HuH-7.5 (cell line): ENCODE measurements at places on chromosomes 1 and 21.

DNA sequence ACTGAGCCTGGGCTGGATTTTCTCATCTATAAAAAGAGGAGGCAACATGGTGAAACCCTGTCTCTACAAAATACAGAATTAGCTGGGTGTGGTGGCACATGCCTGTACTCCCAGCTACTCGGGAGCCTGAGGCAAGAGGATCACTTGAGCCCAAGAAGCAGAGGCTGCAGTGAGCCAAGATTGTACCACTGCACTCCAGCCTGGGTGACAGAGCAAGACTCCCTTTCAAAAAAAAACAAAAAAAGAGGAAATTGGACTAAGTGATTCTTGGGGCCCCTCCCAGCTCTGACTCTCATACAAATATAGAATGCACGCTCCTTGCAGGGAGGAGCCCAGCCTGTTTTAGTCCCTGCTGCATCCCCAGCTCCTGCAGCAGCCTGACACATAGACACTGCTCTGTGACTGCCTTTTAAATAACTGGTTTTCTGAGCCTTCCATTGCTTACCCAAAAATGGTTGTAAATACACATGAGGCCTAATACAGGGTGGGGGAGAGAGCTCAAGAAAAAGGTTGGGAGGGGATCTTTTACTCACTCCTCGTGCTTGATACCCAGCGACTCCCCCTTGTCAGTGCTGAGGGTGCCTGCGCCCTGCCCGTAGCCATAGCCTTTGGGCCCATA lies 17.2 kb downstream of the CSRP1 start:
- DNase-seq = no peak

GRCh38 chr21:32957545-32957944 lies 68.2 kb upstream of the OLIG2 start:
- DNase-seq = no peak

DNA sequence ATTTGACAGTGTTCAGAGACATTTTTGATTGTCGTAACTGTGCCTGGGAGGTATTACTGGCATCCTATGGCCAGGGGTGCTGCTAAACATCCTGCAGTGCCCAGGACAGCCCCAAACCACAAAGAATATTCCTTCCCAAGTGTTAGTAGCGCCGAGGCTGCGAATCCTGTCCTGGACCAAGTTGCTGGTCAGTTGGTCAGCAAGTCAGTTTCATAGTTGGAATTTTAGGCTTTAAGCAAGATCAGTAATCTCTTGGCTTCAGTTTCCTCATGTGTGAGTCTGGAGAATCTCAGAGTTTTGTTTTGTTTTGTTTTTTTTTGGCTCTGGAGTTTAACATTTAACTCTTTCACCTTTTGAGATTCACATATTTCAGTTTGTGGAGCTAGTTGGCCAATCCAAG lies 65.0 kb downstream of the MTR start:
- no peak for DNase-seq

- DNase-seq = no peak
Observed at GRCh38 chr1:14365301-14365988, 233.0 kb upstream of the KAZN start.

- no peak for DNase-seq
Observed at GRCh38 chr1:66552287-66552686, 18.3 kb downstream of the SGIP1 start.

- DNase-seq = no peak
Observed at GRCh38 chr1:225121095-225121494, 191.6 kb downstream of the DNAH14 start.

DNA sequence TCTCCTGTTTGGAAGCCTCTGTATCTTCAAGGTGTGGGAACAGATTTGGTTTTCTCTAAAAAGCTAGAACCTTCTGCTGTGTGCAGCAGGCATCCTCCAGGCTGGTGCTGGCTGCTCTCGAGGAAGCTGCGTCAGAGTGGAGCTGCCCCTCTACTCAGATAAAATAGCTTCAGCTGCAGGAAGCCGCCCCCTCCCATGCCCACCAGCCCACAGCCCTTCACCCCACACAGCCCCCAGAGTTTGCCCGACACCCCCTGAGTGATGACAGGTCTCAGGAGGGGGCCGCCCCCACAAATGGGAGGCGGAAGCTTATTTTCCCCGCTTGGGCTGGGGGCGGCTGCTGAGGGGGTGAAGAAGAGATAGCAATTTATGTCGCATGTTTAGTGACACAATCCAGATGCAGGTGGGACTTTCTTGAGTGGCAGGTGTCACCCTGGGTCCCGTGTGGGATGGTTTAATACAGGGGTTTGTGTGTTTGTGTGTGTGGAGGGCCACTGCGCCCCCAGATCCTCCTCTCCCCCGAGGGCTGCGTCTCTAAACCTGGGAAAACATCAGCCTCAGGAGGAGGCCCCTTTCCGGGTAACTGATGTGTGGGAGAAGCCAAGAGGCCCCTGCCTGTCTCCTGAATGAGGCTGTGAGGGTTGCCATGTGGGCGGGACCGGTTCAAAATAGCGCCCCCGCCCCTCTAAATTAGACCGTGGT lies 55.4 kb downstream of the STUM start:
- DNase-seq = no peak

GRCh38 chr1:55868026-55868425 lies 652.9 kb upstream of the USP24 start:
- DNase-seq = no peak

DNA sequence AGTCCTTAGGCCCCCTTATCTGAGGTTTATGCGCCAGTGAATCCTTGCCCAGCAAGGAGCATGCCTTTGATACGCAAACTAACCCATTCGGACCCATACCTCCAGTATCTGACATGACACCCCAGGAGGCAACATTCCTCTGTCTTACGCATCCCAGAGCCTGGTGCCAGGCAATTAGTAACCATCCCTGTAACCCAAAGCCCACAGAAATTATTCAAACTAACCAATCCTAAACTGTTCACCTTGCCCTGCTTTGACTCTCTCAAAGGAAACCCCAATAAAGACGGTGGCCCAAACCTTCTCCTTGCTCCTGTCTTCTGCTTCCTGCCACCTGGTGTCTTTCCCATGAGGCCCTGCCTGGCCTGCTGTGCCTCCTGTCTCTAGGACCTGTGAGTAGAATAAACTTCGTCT lies 36.4 kb downstream of the ZNF496 start:
- no peak for DNase-seq

DNA sequence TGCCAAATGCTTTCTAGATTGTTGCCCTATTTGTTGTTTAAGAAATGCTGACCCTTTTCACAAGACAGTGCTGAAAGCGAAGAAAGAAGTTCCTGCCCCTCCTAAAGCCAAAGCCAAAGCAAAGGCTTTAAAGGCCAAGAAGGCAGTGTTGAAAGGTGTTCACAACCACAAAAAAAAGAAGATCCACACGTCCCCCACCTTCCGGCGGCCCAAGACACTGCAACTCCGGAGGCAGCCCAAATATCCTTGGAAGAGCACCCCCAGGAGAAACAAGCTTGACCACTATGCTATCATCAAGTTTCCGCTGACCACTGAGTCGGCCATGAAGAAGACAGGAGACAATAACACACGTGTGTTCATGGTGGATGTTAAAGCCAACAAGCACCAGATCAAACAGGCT lies 55.7 kb downstream of the PSMG1 start:
- no peak for DNase-seq

- no peak for DNase-seq
Observed at GRCh38 chr1:115218034-115218405, 120.0 kb downstream of the NGF start.

DNA sequence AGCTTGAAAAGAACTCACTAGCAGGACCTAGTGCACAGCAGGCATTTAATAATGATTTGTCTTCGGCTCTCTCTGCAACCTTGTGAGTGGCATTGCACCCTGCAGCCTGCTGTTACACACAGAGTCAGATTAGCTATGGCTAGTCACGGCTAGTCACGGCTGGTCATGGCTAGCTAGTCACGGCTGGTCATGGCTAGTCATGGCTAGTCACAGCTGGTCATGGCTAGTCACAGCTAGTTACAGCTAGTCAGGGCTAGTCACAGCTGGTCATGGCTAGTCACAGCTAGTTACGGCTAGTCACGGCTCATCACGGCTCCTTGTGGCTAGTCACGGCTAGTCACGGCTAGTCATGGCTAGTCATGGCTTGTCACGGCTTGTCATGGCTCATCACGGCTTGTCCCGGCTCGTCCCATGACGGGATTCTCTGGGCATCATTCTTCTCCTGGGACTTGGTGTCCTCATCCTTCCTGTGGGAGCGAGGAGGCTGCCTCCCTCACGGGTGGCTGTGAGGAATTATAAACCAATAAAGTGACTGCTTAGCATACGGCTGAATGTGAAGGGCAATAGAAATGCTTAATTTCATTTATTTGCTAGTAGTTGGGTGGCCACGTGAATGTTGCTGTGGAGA lies 12.5 kb upstream of the KIF26B start:
- no peak for DNase-seq

DNA sequence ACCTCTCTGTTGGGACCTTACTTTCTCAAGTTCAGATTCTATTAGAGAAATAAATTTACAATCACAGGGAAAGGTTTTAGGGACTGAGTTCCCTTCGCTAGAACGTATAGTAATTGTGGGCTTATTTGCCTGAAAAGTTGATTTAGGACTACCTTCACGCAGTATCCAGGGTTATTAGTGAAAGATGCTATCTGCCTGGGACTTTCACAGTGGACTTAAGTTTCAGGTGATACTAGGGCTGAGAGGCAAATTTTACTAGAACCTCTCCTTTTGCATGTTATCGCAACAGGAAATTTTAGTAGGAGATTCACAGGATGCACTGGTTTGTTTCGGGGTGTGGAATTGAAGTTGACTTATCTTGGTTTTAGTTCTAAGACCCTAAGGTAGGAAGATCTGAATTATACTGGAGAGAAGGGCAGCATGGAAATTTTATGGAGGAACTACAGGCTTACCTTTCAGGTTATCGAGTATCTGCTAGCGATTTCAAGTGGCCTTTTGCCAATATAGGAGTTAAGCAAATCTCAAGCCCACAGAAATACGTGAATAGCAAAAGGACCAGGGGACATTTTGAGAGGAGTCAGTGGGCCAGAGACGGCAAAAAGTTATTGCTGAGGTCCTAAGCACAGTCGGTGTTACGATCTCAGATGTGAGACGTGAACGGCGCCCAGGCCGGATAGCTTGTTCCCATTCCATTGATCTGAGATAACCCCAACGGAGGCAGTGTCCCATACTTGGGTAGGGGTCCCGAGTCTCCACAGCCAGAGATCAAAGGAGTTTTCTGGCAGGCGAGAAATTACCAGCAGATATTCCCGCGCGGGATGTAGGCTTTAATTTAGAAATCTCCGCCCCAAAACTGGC lies 723 bp upstream of the GNAI3 start:
- DNase-seq = no peak

DNA sequence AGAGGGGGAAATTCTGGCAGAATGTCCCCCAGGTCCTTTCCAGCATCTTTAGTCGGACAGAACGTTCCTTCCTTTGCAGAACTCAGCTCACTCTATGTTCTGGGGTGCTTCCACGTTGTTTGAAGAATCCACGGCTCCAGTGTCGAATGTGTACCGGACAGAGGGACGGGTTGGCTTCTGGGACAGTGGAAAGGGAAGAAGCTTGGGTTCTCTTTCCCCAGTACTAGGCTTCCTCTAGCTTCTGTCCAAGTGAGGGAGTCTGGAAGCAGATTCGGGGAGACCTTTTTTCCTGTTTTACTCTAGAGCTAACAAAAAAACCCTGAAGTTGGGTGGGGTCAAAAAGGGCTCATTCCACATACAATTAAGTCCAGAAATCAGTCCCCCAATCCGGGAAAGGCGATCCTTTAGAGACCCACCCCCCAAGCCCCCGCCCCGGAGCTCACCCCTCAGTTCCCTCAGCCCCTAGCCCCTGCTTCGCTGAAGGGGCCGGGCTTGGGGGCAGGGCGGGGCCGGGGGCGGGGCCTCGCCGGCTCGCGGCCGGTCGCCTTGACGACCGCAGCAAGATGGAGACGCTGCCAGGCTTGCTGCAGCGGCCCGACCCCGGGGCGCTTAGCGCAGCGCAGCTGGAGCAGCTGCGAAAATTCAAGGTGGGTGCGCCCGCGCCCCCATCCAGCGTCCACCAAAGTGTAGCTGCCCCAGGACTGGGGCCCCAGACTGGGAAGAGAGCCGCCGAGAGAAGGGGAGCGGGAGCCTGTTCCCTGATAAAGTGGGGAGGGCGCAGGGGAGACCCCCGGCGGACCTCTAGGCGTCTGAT lies at the start of gene RIIAD1:
Gene RIIAD1, plus strand, starts transcription at position 549 of the 814 bp plus-strand sequence. Its CDS starts 15 bp downstream, at position 564.
- DNase-seq = peak; percentile 62

DNA sequence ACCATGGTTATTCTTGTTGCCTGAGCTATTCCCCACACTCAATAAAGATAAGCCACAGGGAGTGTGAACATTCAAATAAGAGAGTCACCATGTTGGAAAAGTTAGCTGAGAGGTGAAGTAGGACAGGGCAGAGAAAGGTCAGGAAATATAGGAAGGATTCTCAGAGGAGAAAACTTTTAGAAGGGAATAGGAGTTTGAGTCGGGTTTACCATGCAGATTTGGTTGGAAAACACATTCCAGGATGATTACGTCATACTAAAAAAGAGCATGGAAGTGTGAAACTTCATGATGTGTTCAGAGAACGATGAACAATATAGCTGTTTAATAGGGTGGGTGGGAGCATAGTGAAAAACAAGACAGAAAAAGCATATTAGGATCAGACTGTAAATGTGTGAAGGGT lies 1125.3 kb upstream of the ADGRL2 start:
- no peak for DNase-seq

- no peak for DNase-seq
Observed at GRCh38 chr1:237873487-237874211, 17.1 kb downstream of the ZP4 start.

DNA sequence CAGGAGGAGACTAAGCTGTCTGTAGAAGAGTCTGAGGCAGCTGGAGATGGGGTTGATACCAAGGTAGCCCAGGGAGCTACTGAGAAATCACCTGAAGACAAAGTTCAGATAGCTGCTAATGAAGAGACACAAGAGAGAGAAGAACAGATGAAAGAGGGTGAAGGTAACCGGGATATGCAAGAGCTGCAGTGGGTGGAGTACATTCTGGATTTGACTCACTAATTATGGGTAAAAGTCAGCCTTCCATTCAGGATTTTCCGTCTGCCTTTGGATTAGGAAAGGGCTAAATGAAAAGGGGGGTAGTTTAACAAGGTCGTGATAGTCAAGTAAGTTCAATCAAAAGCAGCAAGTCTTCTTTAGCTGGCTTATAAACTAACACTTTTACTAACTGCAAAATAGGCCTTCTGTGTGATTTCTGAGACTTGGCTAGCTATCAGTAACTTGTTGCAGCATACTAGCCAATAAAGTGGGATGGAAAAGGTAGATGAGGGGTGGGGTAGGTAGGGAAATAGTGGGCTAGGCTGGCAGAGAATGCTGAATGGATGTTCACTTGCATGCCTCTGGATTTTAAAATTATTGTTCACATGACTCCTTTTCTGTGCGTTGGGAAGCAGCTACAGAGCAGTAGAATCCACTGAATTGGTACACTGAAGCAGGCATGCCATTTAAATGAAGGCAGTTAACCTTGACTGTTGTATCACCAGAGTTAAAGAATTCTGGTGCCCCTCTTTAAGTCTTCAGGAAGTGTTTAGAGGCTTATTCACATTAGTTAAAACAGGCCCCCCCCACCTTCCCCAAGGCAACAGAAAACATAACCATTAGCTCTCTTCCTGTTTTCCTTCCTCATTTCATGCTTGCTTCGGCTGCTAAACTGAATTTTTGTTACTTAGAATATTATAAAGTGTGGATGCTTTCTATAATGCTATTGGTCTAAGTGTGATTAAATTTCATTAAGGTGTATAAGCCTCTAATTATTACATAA lies 15.4 kb downstream of the CCDC17 start:
- DNase-seq = no peak
